ENCODE measurements at places on chromosomes 4 and X.
A peak's percentile ranks its signal among the peaks of the same experiment; 100 is the strongest.

DNA sequence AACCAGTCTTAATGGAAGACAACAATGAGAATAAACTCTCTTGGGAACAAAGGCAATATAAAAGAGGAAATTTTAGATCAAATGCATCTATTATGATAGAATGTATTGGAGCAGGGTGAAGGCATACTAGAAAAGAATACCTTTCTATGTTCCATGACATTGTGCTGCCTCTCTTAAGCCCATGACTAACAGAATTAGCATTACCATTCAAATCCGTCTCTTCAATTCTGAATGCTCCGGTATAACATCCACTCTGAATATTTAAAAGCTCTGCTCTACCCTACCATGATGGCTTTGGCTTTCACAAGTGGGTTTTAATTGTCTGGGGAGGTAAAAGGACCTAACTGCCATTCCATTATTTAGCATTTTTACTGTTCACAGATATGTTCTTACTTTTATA lies 1878.4 kb downstream of the ARAP2 start:
- no peak for DNase-seq

GRCh38 chrX:45815441-45815840 lies 614.8 kb upstream of the DIPK2B start:
- no peak for DNase-seq

DNA sequence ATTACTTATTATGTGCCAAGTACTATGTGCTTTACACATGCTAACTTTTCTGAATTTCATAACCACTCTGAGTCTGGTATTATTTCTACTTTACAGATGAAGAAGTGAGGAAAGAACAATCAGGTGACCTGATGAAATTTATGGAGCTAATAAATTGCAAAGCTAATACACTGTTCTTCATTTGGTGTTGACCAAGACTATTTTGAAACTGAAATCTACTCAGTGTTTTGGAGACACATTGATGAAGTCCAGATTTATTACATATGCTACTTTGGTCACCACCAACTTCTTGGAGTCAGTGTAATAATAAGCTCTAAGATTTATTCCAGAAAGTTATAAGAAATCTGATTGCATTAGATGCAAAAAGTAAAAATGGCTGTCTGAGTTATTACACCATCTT lies 637.9 kb downstream of the FAT4 start:
- no peak for DNase-seq

DNA sequence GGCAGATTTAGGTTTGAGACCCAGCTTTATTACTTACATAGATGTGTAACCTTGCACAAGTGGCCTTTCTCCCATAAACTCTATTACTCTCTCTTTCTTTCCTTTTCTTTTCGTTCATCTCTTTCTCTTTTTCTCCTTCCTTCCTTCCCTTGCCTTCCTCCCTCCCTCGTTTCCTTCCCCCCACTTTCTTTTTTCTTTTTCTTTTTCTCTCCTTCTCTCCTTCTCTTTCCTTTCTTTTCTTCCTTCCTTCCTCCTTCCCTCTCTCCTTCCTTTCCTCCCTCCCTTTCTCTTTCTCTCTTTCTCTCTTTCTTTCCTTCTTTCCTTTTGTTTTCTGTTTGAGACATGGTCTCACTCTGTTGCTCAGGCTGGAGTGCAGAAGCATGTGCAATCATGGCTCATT lies 526.4 kb upstream of the CXorf51A start:
- no peak for DNase-seq

DNA sequence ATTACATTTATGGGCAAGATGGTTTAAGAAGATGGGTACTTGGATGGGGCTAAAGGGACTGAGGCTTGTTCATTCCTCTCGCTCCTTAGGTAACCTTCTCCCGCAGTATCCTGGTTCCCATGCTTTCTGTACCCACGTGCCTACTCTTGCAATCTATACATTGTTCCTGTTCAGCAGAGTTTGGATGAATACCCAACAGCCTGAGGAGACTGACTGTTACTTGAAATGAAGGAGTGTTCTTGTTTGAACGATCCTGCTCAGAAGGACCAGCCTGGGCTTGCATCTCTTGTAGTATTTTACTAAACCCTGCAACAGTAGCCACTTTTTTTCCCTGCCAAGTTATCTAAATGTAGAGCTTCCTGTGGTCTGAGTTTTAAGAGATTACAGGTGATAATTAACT lies 33.7 kb upstream of the ADH6 start:
- DNase-seq, result no peak

DNA sequence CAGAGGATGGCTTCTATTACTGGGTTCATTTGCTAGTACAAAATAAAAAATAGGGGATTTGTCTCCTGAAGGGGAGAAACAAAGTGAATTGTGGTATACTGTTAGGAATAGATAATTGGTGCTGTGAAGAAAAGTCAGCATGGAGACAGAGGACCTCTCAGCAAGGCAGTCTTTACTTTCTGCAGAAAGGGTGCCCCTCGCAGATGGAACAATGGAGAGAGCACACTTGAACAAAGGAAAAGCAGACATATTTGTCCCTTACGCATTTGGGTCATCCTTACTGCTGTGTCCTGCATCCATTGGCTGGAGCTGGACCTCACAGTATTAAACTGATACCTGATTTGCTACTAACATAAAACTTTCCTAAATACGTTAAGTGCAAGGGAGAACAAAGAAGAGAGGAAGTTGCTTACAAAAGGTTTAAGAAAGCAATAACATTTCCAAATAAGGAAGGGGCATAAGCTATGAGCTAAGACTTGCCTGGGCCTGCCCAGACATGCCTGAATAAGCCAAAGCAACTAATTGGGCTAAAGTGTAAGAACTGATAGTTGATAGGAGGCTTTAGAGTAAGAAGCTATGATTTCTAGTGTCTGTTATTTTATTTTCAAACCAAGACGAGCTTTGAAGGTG lies 83.8 kb downstream of the CCKAR start:
- DNase-seq, result no peak

DNA sequence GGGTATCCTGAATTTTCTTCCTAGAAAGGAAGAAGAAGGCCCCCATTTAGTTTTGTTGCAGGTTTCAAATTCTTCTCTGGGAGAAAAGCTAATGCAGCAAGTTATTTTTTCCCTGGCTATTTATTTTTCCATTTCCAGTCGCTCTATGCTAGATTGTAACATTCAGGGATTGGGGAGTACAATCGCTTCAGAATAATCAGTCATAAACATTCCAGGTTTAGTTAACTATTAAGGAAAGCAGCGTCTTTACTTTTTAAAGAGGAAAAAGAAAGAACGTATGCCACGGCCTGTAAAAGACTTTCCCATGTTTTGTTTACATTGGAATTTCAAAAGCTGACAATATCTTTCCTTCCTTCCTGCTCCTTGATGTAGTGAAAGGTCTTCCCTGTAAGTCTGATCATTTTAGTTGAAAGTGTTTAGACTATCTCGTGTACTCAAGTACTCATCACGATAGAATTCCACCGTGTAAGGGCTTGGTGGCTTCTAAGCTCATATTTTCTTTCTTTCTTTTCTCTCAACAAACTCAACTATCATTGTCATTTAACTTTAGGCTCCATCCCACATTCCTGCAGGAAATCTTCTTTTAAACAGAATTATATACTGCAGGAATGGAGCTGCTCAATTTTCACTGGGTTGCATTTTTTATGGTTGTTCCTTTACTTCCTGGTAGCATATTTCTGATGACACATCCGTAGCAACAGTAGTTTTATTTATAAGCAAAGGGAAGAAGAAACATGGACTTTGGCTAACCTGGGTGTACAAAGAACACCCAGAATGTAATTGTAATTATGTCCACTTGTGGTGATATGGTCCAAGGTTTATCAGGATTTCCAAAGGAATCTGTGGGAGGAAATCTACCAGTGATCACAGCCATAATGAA lies 213.1 kb upstream of the FAT1 start:
- no peak for DNase-seq

DNA sequence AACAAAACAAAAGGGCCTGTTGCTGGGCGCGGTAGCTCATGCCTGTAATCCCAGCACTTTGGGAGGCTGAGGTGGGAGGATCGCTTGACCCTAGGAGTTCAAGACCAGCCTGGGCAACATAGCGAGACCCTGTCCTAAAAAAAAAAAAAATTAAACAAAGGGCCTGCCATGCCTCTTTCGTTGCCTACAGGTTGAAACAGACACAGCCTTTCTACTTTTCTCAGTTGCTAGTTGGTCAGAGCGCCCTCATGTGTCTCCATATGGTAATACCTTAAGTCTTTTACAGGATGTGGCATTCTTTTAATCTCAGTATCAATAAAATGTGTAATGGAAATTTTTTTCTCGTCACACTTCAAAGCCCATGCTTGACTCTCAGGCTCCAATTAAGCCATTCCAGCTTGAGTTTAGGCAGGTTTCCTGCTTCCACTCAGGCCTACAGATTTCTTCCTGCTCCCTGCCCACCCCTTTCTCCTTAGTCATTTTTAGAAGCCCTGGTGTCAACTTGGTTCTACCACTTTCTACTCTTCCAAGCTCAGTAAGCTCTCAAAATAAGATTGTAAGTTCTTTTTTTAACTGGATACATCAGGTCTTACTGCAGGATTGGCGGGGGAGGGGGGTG lies 4.6 kb upstream of the SOWAHD start:
- DNase-seq, result no peak

- no peak for DNase-seq
Observed at GRCh38 chr4:109079201-109079600, 223.3 kb downstream of the COL25A1 start.

DNA sequence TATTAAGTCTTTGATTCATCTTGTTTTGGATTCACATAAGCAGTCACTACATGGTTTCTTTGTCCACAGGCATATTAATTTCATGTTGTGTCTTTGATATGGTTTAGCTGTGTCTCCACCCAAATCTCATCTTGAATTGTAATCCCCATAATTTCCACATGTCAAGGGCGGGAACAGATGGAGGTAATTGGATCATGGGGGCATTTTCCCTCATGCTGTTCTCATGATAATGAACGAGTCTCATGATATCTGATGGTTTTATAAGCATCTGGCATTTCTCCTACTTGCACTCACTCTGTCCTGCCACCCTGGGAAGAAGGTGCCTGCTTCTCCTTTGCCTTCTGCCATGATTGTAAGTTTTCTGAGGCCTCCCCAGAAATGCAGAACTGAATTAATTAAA lies 1811.2 kb upstream of the PCDH10 start:
- peak; percentile 76 for DNase-seq

DNA sequence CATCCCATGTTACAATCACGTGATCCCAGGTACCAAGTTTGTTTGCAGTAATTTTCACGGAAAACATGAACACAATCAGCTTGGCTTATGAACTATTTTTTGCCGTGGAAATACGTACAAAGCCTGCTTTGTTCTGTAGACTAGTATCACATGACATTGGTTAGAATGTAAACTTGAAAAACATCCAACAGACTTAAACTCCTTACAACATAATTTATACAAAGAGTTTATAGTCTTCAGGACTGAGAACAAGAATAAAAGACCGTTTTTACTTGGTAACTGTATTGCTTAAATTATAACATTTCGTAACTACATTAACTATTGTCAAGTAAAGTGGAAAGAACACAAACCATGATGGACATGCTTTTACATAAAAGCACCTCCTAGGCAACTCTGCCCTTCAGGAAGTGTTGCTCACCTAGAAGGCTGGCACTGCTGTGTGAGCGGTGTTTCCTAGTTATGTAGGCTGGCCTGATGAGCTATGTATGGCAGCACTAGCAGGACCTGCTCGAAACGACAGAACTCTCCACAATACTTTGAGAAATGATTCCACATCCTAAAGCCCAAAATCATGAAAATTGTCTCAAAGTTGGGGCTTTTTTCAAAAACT lies 41.8 kb upstream of the WDR1 start:
- DNase-seq, result no peak

- no peak for DNase-seq
Observed at GRCh38 chr4:183118585-183118984, 19.5 kb downstream of the WWC2 start.

- DNase-seq, result no peak
Observed at GRCh38 chr4:182806259-182807252, 110.6 kb downstream of the DCTD start.

- no peak for DNase-seq
Observed at GRCh38 chr4:76072760-76073159, 1.7 kb upstream of the ART3 start.

GRCh38 chr4:1748465-1748995 lies 27.2 kb downstream of the TACC3 start:
- no peak for DNase-seq

DNA sequence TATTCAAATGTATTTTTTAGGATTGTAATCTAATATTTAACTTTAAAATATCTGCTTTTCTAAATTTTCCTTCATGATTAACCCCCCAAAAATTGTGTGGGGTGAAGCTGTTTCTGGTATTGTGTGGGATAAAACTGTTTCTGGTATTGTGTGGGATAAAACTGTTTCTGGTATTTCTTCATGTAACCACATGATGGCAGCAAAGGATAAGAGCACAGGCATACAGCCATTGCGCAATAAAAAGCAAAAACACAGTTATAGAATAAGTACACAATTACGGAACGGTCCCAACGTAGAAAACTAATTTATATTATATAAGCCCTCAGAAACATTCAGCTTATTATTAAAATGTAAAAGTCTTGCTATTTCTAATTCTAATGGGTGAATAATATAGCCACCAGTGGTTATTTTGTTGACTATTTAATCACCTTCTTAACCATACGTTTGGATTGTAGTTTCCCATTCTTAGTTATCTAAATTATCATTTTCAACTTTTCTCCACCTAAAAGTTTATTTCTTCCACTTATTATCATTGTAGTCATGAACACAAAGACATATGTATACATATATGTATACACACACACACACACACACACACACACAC lies 333.9 kb upstream of the FSTL5 start:
- DNase-seq, result peak; percentile 21

DNA sequence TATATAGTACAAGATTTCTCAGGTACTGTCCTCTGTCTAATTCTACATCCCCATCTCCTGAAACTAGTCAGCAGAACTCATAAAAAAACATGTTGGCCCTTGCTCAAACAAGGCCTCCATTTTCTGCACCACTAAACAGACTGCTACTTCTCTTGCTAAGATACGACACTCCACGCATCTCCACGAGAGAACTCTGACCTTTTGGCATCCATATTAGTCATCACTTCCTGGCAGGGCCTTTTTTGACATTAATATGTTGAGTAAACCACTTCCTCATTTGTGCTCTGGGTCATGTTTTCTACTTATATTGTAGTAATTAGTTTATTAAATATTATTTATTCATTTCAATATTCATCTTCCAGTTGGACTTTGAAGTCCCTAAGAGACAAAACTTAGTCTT lies 65.6 kb downstream of the DCAF8L1 start:
- DNase-seq, result no peak

- DNase-seq, result no peak
Observed at GRCh38 chr4:38509551-38509950, 154.4 kb upstream of the KLF3 start.

GRCh38 chr4:113684534-113685091 lies 76.9 kb downstream of the CAMK2D start:
- peak; percentile 9 for DNase-seq

DNA sequence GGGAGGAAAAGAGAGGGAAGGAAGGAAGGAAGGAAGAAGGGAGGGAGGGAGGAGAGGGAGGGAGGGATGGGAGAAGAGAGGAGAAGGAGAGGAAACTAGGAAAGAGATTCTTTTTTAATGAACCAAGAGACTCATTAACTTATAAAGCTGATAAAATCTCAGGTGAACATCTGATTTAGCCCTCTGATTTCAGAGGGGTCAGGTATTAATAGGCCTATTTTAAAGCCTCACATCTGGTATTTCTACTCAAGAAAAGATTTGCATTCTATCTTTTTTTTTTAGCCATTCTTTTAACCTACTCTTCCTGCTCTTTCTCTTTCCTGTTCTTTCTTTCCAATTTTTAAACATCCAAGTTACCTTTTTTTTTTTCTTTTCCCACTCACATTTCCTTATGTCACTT lies 103.3 kb upstream of the CPEB2 start:
- DNase-seq, result no peak

Measured in NCI-H446 treated with DMSO at 0.1 percent for 48 hours (cell line).